ENCODE measurements at places on chromosomes 5 and 9.

DNA sequence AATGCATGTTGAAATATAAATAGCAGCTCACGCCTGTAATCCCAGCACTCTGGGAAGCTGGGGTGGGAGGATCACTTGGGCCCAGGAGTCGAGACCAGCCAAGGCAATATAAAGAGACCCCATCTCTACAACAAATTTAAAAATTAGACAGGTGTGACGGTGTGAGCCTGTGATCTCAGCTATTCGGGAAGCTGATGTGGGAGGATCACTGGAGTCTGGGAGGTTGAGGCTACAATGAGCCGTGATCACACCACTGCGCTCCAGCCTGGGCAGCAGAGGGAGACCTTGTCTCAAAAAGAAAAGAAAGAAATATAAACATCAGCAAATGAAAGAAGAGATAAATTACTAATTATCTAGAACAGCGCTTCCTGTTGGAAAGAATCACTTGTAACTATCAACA lies 105.0 kb downstream of the MAPKAP1 start:
- H3K27ac ChIP-seq: peak overlapping the region; percentile 81
- no peak overlapping the region for H3K4me3 ChIP-seq
- H3K4me1 ChIP-seq: peaks cover 24% of the 10 kb centered on the region
- no peaks in the 10 kb centered on the region for H3K36me3 ChIP-seq

- no peak overlapping the region for H3K4me3 ChIP-seq
- H3K27me3 ChIP-seq: peaks cover 3% of the 10 kb centered on the region
- no peak overlapping the region for H3K27ac ChIP-seq
- peaks cover 2% of the 10 kb centered on the region for H3K36me3 ChIP-seq
- DNase-seq: no peak
These were observed 3.6 kb upstream of the FUT7 start for GRCh38 chr9:137035507-137035834.

GRCh38 chr5:113359419-113359818 lies 75.4 kb downstream of the TSSK1B start:
- DNase-seq: no peak
- H3K4me3 ChIP-seq: no peak overlapping the region
- H3K4me1 ChIP-seq: peaks cover 22% of the 10 kb centered on the region
- peaks cover 6% of the 10 kb centered on the region for H3K36me3 ChIP-seq

DNA sequence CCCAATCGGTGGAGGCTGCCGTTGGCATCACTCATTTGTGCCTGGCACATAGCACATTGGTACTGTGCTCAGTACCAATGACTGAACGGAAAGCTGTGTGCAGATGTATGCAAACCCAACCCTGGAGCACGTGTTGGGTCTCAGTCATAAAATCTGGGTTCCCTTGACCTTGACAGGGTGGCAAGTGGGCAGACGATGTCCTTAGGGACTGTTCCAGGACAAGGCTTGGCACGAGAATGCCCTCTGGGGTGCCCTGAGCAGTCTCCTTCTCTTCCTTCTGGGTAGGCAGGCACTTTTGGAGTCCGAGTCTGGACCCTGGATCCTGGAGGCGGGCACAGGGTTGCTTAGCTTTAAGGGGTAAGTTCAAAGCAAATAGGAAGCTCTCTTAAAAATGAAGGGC lies 75.8 kb downstream of the MACROH2A1 start:
- H3K4me3 ChIP-seq: no peak overlapping the region
- peaks cover 11% of the 10 kb centered on the region for H3K27me3 ChIP-seq
- DNase-seq: no peak
- no peak overlapping the region for H3K27ac ChIP-seq
- H3K4me1 ChIP-seq: peaks cover 20% of the 10 kb centered on the region
- no peaks in the 10 kb centered on the region for H3K36me3 ChIP-seq
